H1 (cell line): ENCODE measurements at places on chromosomes 5 and 9.

GRCh38 chr5:133205649-133206048, 153.8 kb downstream of the HSPA4 start:
- no peaks in the 10 kb centered on the region for H3K27me3 ChIP-seq
- no peaks in the 10 kb centered on the region for H3K36me3 ChIP-seq
- no peak overlapping the region for H3K27ac ChIP-seq
- no peaks in the 10 kb centered on the region for H3K4me1 ChIP-seq
- H3K4me3 ChIP-seq = no peak overlapping the region

- DNase-seq = no peak
- peaks cover 9% of the 10 kb centered on the region for H3K27me3 ChIP-seq
- no peak overlapping the region for H3K27ac ChIP-seq
- H3K4me3 ChIP-seq = peak overlapping the region; percentile 79
- H3K4me1 ChIP-seq = peaks cover 10% of the 10 kb centered on the region
- no peaks in the 10 kb centered on the region for H3K36me3 ChIP-seq
Observed at GRCh38 chr9:75891277-75891741, 836 bp downstream of the PCSK5 start.

- H3K4me1 ChIP-seq = 0 out of 2 replicates have a peak, but pooled peaks cover 5% of the 10 kb centered on the region
- no peak overlapping the region for H3K4me3 ChIP-seq
- DNase-seq = no peak
- 0 out of 2 replicates have a peak, but pooled peaks cover 3% of the 10 kb centered on the region for H3K27me3 ChIP-seq
- no peaks in the 10 kb centered on the region for H3K36me3 ChIP-seq
- no peak overlapping the region for H3K27ac ChIP-seq
Observed at GRCh38 chr5:135890867-135891266, 4.8 kb downstream of the IL9 start.

DNA sequence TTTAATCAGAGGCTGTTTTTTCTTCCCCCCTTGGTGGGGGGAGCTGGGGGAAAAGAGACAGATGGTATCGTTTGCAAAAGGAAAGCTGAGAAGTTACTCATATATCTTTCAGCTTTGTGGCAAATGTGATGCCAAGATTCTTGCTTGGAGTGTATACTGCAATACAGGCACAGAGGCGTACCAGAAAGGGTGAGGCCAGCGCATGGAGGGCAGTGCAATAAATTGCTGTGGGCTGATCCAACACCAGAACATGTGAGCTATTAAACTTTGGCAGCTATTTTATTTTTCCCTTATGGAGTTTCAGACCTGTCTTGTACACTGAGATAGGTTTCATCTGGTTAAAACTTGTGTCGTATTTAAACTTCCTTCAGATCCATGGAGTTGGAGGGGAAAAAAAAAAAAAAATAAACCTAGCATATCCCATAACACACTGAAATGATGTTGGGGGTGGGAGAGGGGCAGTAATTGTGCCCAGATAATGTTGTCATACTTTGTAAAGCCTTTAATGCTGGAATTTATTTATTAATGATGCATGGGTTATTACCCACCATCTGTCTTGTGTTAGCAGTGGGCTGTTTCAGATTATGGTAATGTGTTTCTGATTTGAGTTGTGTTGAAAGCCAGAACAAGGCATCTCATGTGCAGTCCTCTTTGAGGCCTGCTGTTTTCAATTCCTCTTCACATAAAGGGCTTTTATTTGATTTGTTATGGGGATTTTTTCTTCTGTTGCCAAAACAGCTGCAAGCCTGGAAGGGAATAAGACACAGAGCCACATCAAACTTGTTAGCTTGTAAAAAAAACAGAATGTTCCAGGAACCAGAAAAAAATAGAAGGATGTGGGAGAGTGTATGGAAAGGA, 891.3 kb downstream of the TLE1 start:
- no peak overlapping the region for H3K27ac ChIP-seq
- no peak for DNase-seq
- no peaks in the 10 kb centered on the region for H3K36me3 ChIP-seq
- no peaks in the 10 kb centered on the region for H3K4me1 ChIP-seq
- no peak overlapping the region for H3K4me3 ChIP-seq

DNA sequence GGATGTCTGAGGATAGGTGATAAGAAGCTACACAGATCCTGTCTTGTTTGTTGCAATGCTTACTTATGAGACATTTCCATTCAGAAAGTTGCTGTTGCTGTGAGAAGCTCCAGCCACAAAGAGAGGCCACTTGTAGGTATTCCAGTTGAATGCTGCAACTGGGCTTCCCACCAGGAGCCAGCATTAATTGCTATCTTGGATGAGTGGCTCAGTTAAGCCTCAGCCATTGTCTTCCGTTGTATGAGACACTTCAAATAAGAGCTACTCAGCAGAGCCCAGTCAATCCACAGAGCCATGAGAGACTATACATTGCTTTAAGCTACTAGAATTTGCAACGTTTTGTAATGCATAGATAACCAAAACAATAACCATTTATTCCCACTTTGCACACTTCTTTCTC, 104.3 kb upstream of the ARRDC3 start:
- no peaks in the 10 kb centered on the region for H3K4me1 ChIP-seq
- H3K4me3 ChIP-seq = no peak overlapping the region
- H3K27me3 ChIP-seq = no peaks in the 10 kb centered on the region

DNA sequence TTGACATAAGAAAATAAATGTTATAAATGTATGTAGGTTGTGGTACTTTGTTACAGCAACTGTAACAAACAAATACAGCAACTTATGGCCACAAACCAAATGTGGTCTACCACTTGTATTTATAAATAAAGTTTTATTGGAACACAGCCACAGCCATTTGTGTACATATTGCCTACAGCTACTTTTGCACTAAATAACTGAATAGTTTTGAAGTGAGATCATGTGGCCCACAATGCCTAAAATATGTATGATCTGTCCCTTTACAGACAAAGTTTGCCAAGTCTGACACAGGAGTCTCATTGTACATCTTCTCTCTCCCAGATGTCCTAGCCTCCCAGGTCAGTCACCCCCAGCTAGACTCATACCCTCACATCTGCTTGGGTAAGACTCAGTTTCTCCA, 283.6 kb upstream of the PRDM9 start:
- no peak overlapping the region for H3K4me3 ChIP-seq
- H3K27ac ChIP-seq = no peak overlapping the region
- H3K4me1 ChIP-seq = no peaks in the 10 kb centered on the region
- DNase-seq = no peak
- no peaks in the 10 kb centered on the region for H3K27me3 ChIP-seq
- H3K36me3 ChIP-seq = no peaks in the 10 kb centered on the region

DNA sequence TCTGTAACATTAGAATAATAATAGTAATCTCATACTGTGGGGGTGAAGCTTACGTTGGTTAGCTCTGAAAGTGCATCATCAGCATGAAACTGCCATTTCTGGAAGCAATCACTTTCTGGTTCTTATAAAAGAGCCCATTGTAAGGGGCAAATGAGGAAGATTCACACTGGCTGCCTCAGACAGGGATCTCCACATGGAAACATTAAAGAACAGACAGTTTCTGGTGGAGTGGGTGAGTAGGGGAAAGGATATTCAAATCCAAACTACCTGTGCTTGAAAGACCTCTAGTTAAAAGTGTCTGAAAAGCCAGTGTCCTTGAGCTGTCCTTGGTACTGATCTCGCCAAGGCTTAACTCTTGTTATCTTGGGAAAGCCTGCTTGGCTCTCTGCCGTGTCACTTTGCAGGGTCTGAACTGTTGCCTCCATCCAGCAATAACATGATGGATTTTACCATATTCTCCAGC, 19.1 kb upstream of the SLC31A2 start:
- no peaks in the 10 kb centered on the region for H3K27me3 ChIP-seq
- DNase-seq = no peak
- H3K36me3 ChIP-seq = no peaks in the 10 kb centered on the region
- no peaks in the 10 kb centered on the region for H3K4me1 ChIP-seq
- H3K4me3 ChIP-seq = no peak overlapping the region
- H3K27ac ChIP-seq = no peak overlapping the region

- H3K4me3 ChIP-seq = no peak overlapping the region
- H3K27ac ChIP-seq = no peak overlapping the region
- no peaks in the 10 kb centered on the region for H3K27me3 ChIP-seq
- DNase-seq = no peak
- peaks cover 3% of the 10 kb centered on the region; the same call in 1 of the 2 replicates for H3K4me1 ChIP-seq
Observed at GRCh38 chr5:57692582-57693487, 210.2 kb upstream of the ACTBL2 start.

- H3K4me3 ChIP-seq = no peak overlapping the region
- H3K27me3 ChIP-seq = no peaks in the 10 kb centered on the region
- H3K4me1 ChIP-seq = no peaks in the 10 kb centered on the region; the same call in 1 of the 2 replicates
- no peak for DNase-seq
- no peaks in the 10 kb centered on the region for H3K36me3 ChIP-seq
- no peak overlapping the region for H3K27ac ChIP-seq
Observed at GRCh38 chr5:74372051-74372450, 268.5 kb downstream of the ENC1 start.

GRCh38 chr5:167304834-167305469, 986.5 kb upstream of the WWC1 start:
- peak overlapping the region; percentile 24; the same call in 1 of the 2 replicates for H3K27ac ChIP-seq
- no peaks in the 10 kb centered on the region; the same call in none of the 2 replicates for H3K4me1 ChIP-seq
- H3K36me3 ChIP-seq = no peaks in the 10 kb centered on the region
- DNase-seq = no peak
- H3K27me3 ChIP-seq = no peaks in the 10 kb centered on the region
- no peak overlapping the region for H3K4me3 ChIP-seq

DNA sequence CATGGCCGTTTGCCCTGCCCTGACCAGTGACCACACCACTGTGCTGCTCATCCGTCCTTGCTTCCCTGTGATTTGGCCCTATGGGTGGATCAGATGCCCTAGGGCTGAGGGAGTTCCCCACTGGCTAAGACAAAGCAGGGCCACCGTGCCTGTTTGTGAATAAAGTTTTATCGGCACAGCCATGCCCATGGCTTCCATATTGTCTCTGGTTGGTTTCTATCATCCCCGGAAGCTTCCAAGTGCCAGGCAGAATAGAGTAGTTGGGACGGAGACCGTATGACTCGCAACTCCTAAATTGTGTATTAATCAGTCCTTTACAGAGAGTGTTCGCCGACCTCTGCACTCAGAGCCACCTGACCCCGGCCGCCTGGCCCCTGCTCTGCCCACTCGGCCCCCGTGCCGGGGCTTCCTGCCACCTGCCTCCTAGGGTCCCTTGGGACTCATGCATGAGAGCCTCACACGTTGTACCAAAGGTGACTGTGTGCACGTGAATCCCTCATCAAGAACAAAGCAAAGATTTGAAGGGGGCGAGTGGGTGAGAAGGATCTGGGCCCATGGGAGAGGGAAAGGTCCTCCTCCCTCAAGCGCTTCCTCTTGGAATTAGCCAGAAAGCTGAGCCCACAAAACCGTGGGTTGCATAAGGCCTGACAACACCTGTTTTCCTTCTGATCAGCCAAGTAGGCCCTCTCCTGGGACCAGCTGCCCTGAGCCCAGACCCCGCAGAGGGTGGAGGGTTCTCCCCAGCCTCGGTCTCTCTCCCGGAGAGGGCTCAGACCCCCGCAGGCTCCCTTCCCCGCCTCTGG, 11.7 kb upstream of the FCN2 start:
- no peaks in the 10 kb centered on the region for H3K4me1 ChIP-seq
- no peaks in the 10 kb centered on the region for H3K27me3 ChIP-seq
- H3K36me3 ChIP-seq = no peaks in the 10 kb centered on the region

DNA sequence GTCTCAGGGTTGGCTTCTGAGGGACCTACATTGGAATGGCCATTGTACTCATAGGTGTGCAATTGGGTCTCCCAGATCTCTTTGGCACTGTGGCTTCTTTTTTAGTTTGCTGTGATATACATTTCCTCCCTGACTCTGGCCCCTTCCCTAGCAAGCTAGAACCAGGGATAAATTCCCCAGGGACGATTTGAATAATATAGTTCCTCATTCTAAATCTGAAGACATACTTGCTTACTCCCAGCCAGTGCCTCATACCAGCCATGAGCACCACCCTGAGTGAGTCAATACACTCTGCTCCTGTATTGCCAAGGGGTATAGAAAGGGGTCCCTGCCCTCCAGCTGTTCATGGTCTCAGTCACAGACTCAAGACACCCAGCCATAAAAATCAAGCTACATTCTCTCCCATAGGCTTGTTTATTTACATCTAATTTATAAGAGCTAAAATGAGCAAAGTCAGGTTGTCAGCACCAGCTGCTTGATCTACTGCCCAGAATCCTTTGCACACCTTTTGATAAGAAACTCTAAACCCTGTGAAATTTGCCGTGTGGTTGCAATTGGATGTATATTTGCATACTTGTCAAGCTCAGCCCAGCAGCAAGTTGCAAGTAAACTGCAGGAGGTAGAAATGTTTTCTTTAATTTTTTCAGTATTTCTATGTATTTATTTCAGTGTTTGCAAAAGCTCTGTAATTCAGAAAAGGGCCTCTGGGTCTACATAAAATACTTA, 219.9 kb upstream of the IRX1 start:
- no peak overlapping the region for H3K4me3 ChIP-seq
- no peaks in the 10 kb centered on the region for H3K36me3 ChIP-seq
- H3K4me1 ChIP-seq = no peaks in the 10 kb centered on the region
- no peak overlapping the region for H3K27ac ChIP-seq
